Activated CD4-positive, CD25-positive, alpha-beta regulatory T cell treated with anti-CD3 and anti-CD28 coated beads, Interleukin-2, amount 50 U/mL, for 16 hours (primary cell): ENCODE measurements at places on chromosomes 1 and 21.

GRCh38 chr1:224637515-224637914, 21.4 kb downstream of the CNIH3 start:
- no peak for DNase-seq

DNA sequence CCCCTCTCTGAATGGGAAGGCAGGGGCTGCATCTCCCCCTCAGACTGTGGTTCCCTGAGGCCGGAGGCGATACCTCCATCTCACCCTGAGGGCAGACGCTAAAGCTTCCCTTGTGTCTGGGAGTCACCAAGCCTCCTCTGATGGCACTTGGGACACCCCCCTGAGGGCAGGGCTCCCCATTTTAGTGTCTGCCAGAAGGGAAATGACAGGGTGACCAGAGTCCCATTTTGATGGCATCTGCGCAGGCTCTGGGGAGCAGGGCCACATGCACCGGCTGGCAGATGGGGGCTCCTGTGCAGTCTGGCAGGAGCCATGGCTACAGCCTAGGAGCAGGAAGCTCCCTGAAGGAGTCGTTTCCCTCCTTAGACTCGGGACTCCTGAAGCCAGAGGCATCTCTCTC, 1.7 kb downstream of the S100A2 start:
- DNase-seq = no peak

GRCh38 chr1:61842036-61842435, 99.8 kb downstream of the PATJ start:
- DNase-seq = no peak

GRCh38 chr1:43275826-43276620, 6.2 kb downstream of the TMEM125 start:
- DNase-seq = no peak

DNA sequence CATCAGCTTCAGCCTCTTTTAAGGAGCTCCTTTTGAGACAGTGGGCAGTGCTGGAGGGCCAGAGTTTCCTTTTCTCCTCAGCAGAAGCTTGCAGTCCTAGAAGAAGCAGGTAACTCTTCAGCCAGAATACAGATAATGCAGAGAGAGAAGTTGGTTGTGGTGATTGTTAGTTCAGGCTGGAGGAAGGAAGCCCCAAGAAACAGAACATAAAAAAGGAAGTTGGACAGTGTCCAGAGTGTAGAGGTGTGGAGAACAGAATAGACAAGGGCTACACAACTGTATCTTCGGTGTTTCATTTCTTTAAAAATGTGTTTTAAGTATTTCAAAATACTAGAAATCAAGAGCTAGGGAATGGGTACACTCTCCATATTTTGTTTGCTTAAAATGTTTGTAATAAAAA, 6.4 kb upstream of the TACSTD2 start:
- DNase-seq = no peak
